ENCODE measurements at places on chromosomes 11 and 22.

GRCh38 chr22:50303848-50304527 is 3.5 kb downstream of the PLXNB2 start:
- no peak for DNase-seq

- no peak for DNase-seq
Observed at GRCh38 chr11:41612415-41612814, 153.0 kb upstream of the LRRC4C start.

DNA sequence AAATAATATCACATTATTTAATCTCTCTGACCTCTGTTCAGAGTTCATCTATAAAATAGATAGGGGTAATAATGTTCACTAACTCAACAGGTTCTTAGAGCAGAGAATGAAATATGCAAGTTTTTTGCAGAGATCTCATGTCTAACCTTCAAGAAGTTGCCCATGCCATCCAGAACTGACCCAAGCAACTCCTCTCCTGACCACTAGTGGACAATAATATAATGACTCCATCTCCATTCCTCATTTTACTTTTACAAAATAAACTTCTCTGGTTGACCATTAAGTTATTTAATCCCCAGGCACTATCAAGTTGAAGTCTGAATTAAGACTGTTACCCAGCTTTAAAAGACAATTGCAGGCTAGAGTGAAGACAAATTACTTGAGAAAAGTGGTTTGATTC is 382.6 kb downstream of the KCNA4 start:
- no peak for DNase-seq

DNA sequence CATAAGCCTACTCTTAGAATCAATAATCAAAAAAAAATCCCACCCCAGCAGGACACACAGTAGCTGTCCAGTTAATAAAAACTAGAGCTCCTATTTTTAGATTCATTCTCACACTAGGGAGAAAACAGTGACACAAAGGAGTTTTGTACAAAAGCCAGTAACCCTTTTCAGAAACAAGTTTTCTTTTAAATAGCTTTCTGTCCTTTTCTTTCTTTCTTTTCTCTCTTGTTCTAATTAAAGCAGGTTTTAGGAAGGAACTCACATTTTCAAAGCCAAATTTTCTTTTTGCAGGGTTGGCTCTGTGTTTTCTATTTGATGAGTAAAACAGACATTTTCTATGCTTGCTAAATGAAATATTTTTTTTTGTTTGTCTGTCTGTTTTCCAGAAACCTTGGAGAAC is 1390.7 kb downstream of the FAM181B start:
- no peak for DNase-seq

Data from stimulated activated CD4-positive, alpha-beta T cell treated with anti-CD3 and anti-CD28 coated beads, Interleukin-1b, Interleukin-23, amount 100 ng/mL, for 1 hour (primary cell).